Stimulated activated CD8-positive, alpha-beta memory T cell treated with anti-CD3 and anti-CD28 coated beads, Interleukin-2, amount 100 ng/mL, for 48 hours (primary cell): ENCODE measurements at places on chromosomes 4 and X.

GRCh38 chr4:154329268-154329868 is 162.2 kb downstream of the DCHS2 start:
- no peak for DNase-seq

- no peak for DNase-seq
Observed at GRCh38 chr4:152843481-152844090, 63.8 kb downstream of the ARFIP1 start.

- DNase-seq, result no peak
Observed at GRCh38 chrX:31091819-31092218, 20.0 kb upstream of the FTHL17 start.

GRCh38 chr4:41631523-41631922 is 93.6 kb downstream of the LIMCH1 start:
- no peak for DNase-seq

DNA sequence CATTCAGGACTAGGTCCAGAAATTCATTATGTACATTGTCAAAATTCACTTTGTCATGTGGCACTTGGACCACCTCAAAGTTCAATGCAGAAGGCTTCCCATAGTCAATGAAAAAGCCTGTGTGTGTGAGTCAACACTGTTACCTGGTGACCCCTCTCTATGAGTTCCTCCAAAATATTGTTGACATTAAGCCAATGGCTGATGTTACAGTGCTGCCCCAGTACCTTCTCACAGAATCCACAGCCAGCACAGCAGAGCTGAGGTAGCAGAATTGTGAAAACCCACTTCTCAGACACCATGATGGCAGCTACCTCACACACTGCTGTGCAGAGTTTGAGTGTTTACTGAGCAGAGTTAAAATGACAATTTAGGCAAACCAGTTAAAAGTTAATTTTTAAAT is 22.4 kb upstream of the UGT2B4 start:
- no peak for DNase-seq

DNA sequence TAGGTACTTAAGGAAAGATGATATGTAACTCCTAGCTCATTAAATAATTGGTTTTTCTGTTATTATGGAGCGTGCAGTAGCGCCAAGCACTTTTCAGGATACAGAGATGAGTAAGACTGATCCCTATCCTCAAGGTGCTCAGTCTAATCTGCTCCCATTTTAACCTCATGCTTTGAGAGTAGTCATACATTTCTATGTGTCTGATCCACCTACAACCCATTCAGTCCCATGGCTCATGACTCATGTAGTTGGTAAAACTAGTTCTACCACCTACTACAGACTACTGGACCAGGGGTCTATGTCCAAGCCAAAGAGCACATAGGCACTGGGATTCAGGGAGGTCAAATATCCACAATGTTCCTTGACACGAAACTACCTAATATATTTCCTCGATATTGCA is 60.8 kb downstream of the TMEM154 start:
- DNase-seq, result no peak

- no peak for DNase-seq
Observed at GRCh38 chr4:907691-908425, 24.3 kb downstream of the GAK start.

DNA sequence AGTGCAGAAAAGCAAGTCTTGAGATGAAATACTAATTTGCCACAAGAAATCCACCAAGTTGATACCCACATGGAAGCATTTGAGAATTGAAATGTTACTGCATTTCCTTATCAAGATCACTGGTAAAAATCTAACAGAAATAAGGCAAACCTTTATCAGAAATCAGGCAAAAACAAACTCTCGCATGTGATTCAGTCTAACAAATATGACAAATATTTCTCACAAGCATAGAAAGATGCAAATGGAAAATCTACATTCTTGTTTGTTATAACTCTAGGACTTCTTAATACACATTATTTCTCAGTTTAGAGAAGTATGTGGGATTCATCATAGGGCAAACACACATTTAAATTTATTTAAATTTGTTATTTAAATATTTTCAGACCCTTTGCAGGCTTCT is 52.9 kb downstream of the TXK start:
- no peak for DNase-seq
